NB4 (cell line): ENCODE measurements at places on chromosomes 7 and 10.

GRCh38 chr7:42688056-42688371 lies 223.9 kb downstream of the C7orf25 start:
- DNase-seq = no peak

- DNase-seq = no peak
Measured at GRCh38 chr7:27753863-27754262, 13.9 kb downstream of the TAX1BP1 start.

DNA sequence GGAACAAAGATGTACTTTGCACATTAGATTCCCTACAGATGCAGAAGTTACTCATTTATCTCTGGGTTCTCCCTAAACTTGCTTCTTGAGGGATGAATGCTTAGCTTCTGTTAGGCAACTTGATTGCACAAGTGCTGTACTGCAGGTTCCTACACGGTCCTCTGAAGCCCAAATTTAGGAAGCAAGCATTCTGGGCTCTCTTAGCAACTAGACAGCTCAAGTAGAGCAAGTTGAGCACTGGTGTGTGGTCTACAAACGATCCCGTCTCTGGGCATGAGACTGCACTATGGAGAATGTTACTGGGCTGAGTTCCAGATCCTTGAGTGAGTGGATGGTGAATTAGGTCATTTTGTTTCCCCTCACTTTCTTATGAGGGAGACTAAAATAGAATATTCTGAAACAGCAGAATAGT lies 14.3 kb downstream of the SEMA3D start:
- peak; percentile 8 for DNase-seq

DNA sequence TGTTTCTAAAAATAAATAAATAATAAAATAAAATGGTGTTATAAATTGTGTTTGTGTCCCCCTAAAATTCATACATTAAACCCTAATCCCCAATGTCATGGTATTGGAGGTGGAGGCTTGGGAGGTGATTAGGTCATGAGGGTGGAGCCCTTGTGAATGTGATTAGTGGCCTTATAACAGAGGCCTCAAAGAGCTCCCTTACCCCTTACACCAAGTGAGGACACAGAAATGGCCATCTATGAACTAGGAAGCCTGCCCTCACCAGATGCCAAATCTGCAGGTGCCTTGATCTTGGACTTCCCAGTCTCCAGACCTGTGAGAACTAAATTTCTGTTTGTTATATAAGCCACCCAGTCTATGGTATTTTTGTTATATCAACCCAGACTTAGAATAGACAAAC lies 738.7 kb downstream of the PARD3 start:
- DNase-seq = no peak
